ENCODE measurements at places on chromosomes 5 and 9. TPM values are rescaled to one million over a fixed set of nuclear protein-coding genes. Genes with fewer than 3 reads are reported as not detected.

The SLC9A3 gene
- 3.0 TPM for polyA plus RNA-seq

The PCDH1 gene
- 21.3 TPM for polyA plus RNA-seq

The ANKRD20A1 gene
- 0.46 TPM for polyA plus RNA-seq

The CNTFR gene
- 19.0 TPM for polyA plus RNA-seq

The SLC27A4 gene
- 34.2 TPM for polyA plus RNA-seq

The PSAT1 gene
- polyA plus RNA-seq = 16.9 TPM

The HTR4 gene
- not detected for polyA plus RNA-seq

The HAVCR1 gene
- not detected for polyA plus RNA-seq

The SLC25A2 gene
- not detected for polyA plus RNA-seq

The DDX4 gene
- polyA plus RNA-seq = 0.54 TPM

The AQP3 gene
- polyA plus RNA-seq = not detected

The MELK gene
- polyA plus RNA-seq = 1.8 TPM

The LVRN gene
- 3.5 TPM for polyA plus RNA-seq

The GABBR2 gene
- 8.7 TPM for polyA plus RNA-seq

The NUP214 gene
- 15.0 TPM for polyA plus RNA-seq

The SYK gene
- not detected for polyA plus RNA-seq

The PLK2 gene
- 309 TPM for polyA plus RNA-seq

The UGT3A1 gene
- not detected for polyA plus RNA-seq

Measured in neural cell (in vitro differentiated cells).